ENCODE measurements at places on chromosomes 5 and 9.

GRCh38 chr5:163773226-163773625, 267.8 kb downstream of the MAT2B start:
- no peak for DNase-seq

GRCh38 chr5:96243203-96243602, 189.8 kb downstream of the PCSK1 start:
- no peak for DNase-seq

- no peak for DNase-seq
Measured at GRCh38 chr5:135589152-135589551, 10.4 kb upstream of the CXCL14 start.

GRCh38 chr5:152358861-152359568, 46.1 kb downstream of the NMUR2 start:
- no peak for DNase-seq

DNA sequence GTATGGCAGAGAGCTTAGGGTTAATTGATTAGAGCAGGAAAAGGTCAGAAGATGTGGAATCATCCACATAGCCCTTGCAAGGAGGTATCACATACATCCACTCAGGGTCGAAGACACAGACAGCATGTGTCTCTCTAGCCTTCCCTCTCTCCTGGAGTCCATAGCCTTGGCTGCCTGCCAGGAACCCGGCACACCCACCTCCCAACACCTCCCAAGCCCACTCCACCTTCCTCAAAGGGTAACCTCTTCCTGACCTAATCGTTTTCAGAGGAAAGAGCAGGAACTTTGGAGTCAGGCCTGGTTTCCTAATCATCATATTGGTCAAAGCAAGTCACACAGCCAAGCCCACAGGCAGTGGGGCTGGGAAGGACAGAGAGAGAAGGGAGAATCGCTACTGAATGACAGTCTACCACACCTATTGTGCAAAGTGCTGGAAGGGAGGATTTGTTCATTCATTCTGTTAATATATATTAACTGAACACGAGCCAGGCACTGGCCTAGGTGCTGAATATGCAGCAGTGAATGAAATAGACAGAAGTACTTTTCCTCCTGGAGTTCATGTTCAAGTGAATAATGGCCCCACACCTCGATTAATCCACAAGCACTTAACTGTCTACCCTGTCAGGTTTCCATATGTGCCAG, 107.8 kb downstream of the KCNIP1 start:
- DNase-seq = no peak

DNA sequence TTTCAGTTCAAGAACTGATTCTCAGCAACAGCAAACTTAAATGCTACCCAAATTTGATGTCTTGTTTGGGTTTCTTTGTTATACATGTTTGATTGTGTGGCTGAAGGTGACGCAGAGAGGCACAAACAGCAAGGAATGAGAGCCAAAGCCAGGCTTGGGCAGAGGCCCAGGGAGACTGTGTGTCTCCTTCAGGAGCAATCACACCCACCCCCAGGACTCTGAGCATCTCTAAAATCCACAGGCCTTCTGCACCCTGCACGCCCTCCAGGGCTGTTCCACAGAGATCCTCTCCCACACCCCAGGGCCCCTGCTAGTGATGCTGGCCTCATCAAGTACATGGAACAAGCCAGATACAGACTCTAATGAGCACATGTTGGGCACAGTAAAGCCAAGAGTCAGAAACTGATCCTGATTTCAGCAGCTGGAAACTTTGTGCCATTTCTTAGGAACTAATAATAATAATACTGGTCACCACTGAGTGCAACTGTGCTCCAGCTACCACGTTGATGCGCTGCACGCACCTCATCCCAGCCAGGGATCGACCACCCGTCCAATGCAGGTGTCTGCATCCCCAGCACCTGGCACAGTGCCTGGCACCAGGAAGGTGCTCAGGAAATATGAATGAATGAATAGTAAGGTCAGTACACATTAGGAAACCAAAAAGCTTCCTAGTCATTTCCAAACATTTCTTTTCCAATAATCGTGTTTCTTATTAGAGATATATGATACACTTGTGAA, 54.6 kb upstream of the TCF7 start:
- DNase-seq = no peak

DNA sequence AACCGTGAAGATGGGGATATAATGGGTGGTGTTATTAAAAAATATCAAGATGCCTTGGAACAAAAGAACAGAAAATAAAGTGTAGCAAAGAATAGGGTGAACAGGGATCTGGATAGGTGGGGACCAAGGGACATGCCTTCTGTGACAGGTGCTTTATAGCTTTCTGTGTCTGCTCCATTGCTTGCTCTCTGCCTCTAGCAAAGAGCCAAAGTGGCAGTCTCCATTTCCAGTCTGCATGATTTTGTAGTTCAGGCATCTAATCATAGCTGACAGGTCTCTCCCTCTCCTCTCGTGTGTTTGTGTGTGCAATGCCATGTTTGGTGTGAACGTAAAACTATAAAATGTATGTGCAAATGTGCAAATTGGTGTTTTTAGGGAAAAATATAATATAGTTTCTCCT, 35.0 kb downstream of the LRRTM2 start:
- DNase-seq = no peak

DNA sequence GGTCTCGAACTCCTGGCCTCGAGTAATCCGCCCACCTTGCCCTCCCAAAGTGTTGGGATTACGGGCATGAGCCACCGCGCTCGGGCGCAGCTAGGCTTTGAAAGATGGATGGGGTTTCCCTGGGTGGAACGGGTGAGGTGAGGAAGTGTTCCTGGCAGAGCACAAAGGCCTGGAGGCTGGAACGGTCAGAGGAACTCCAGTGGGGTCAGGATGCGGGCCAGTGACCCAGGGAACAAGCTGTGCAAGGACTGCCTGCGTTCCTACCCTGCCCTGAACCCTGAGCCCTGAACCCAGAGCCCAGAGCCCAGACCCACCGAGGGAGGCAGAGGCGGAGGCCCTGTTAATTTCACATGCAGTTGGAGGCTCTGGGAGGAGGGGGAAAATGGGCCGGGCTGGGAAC, 23.4 kb downstream of the NCS1 start:
- no peak for DNase-seq

GRCh38 chr5:112757468-112758208, 20.0 kb downstream of the APC start:
- DNase-seq = no peak

DNA sequence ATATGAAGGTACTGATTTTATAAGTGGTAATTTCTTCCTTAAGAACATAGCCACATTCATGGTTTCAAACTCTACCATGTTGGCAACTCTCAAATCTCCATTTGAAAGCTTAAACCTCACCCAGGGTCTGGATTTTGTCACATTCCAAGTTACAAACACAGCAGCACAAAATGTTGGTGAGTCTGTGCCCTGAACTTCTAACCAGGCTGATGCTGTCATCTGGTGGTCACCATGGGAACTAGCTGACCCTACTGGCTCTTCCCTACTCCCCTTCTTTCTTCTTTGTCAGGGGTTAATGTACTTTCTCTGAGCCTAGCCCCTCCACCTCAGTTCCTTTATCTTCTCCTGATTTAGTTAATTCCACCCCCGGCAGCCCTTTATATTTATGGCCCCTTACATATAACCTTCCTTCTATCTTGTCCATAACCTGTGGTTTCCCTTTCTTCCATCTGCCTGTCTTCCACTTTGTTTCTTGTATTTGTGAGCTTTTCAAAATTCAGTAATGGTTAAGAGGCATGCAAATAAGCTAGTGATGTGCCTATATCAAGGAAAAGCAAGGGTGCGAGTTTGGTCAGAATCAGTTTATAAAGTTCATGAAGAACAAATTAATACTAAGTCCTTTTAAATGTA, 35.9 kb downstream of the TGFBR1 start:
- DNase-seq = peak; percentile 39

DNA sequence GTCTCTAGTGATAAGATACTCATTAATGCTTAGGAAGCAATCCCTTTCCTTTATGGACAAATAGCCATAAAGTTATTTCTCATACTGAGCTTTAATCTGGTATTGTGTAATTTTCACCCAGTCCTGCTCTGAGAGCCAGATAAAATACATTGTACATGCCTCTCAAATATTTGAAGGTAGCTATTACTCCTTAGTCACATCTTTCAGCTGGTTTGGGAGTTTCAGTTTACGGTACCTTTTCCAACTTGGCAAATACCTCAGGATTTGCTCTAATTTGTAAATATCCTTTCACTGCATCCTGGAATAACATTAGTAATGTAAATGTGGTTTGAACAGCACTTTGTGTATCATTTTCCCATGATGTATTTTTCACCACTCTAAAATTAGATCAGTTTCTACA, 47.4 kb downstream of the ABHD17B start:
- DNase-seq = no peak

DNA sequence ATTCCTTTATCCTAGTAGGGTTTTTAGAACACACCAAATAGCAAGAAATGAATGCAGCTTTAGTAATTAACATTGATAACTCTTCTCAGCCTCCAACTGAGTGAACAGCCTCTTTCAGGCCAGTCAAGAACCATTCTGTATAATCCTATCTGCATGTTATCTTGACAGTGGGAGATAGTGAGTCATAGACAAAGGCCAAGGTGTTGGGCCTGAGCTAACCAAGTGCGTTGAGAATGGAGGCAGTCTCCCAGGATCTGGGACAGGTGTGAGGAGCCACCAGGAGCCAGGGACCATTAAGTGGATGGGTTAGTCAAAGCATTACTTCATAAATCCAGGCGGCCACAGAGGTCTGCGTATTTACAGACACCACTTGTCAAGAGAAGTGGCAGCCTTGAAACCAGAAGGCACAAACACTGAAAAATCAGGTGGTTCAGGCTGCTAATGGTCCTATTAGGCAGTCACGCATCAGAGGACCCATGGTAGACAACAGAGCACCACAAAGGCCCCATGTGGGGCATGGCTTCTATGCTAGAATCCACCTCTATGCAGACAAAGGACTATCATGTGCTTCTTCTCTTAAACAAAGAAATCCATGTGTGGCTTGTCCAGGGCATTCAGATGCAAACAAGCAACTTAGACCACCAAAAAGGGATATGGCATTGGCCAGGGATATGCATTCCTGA, 409.7 kb upstream of the PIK3R1 start:
- DNase-seq = no peak

DNA sequence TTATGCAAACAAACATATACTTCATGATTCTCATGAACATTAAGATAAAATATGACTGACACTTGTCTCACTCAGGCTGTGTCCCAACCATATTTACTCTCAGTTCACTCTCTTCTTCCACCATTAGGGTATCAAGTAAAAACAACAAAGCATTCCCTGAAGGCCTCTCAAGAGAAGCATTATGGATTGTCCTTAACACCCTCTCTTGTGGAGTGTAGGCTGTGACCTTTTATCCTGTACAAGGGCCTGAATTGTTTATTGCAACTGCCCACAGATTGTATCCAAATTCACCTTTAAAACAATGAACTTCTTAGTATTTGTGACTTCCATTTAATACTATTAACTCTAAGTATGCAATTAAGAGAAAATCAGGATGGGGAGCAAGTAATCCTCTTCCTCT, 78.1 kb downstream of the RICTOR start:
- DNase-seq = no peak

DNA sequence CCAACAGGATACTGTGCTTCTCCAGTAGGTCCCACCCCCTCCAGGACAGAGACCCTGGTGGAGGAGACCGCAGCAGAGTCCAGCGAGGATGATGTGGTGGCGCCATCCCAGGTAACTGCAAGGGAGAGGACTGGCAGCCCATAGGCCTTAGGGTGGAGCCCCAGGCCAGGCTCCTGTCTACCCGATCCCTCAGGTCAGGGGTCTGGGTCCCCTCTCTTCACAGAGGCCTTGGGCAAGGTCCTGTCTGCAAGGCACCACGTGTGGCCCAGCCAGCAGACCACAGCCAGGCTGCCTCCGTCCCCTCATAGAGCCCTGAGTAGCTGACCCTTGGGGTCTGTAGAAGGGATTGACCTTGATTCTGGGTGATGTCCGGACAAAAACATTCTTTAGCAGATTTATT, 20.0 kb downstream of the CD74 start:
- DNase-seq = no peak

DNA sequence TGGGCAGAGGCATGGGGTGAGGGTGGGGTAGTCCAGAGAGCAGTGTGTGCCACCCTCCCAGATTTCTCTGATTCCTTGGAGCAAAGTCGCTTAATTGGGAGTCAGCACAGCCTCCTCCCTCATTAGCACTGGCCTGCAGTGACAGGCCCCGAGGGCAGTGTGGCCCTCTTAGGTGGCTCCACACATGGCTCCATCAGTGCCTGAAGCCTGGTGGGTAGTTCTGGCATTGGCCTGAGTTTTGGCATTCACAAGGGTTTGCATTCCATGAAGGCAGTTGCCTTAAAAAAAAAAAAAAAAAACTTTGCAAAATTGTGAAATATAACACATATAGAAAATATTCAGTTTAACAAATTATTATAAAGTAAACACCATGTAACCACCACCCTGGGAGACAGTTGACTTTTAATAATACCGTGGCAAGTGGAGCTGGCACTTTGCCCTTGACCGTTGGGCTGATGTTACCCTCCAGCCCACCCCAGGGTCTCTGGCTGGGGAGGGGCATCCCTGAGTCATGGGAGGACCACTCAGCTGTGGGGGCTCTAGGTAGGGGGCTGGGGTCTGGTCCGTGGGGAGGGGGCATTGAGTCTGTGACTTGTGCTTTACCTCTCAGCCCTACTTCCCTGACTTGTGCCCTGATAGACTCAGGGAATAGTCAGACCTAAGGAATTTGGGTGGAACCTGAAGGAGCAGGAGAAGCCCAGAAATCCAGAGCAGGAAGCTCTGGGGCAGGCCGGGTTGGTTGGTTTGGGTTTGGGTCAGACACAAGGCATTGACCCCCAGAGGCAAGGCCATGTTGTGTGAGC, 51.3 kb upstream of the PITX1 start:
- DNase-seq = no peak

GRCh38 chr9:114271556-114272510, 51.1 kb upstream of the ORM1 start:
- peak; percentile 18 for DNase-seq

DNA sequence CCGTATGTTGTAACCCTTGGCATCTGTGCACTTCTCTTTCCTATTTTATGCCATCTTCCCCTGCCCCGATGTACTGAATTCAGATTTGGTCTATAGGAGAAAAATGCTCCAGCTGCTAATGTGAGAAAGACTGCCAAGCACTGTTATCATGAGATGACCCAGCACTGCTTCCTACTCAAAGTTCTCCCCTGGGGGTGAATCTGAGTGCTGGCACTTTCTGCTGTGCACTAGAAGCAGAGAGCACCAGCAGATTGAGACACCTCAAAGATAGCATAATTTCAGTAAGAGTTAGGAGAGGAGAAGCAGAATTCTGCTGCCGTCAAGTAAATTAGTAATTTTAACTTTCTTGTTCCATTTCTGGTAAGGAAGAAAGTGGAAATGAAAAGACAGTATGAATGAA, 92.8 kb upstream of the ACOT12 start:
- no peak for DNase-seq

- no peak for DNase-seq
Measured at GRCh38 chr5:68297656-68298055, 82.1 kb downstream of the PIK3R1 start.

GRCh38 chr5:86838083-86838482, 220.3 kb downstream of the COX7C start:
- no peak for DNase-seq

GRCh38 chr5:152271420-152271819, 133.7 kb downstream of the NMUR2 start:
- DNase-seq = no peak

GRCh38 chr9:34332076-34332964, 3.0 kb downstream of the NUDT2 start:
- DNase-seq = no peak

GRCh38 chr5:169351721-169352120, 50.8 kb upstream of the SLIT3 start:
- DNase-seq = no peak

All from stimulated activated CD4-positive, alpha-beta T cell treated with anti-CD3 and anti-CD28 coated beads, Interleukin-15, amount 100 ng/mL, for 24 hours (primary cell).